ENCODE measurements at places on chromosomes 2 and 18.

GRCh38 chr2:203673933-203674332 lies 32.5 kb upstream of the CD28 start:
- DNase-seq: peak; percentile 50

DNA sequence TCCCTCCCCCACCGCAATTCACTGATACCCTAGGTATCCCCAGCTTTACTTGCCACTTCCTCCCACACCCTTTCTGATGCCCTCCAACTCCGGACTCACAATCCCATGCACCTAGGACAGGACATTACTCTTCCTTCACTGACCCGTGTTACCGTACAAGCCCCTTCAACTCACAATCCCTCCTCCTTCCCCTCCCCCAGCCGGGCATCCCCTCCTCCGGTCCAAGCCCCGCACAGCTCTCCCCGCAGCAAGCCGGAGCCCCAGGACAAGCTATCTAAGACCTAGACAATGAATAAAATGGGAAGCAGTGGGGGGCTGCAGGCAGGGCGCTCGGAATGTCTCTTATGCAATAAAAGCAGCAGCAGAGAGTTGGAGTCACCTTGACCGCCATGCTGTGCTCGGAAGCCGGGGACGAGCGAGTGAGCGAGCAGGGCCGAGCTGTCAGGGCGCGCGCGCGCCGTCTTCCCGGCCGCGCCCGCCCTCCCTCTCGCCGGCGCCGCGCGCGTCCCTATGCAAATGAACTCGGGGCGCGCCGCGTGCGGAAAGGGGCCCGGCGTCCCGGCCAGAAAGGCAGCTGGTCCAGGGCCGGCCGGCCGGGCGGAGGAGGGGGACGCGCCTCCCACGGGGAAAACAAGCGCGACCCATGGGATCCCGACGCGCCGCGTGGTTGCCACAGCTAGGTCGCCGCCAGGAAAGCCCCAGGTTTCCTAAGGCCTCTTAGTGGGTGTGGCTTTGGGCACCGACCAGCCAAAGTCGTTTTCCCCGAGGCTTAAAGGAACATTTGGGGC lies at the start of gene SLC25A12:
SLC25A12 (minus strand) TSS at position 421 of the 788 bp plus-strand sequence; CDS start at position 391, 30 bp downstream.
- peak; percentile 95 for DNase-seq

DNA sequence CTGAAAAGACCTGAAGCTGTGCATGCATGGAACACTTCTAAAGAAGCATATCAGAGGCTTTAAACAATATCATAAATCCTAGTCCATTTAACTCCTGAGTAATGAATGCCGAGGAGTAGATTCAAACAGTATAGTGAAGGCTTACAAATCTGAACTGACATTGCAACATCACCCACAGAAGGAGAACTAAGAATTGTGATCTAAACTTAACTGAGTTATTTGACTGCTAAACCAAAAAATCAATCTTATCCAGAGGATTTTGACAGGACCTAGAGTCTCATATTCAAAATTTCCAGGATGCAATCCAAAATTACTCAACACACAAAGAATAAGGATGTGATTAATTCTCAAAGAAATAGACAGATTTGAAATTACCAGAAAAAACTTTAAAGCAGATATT lies 181.0 kb downstream of the SLC39A10 start:
- no peak for DNase-seq

- DNase-seq: no peak
Observed at GRCh38 chr2:112055730-112056625, 909 bp downstream of the TMEM87B start.

- peak; percentile 21 for DNase-seq
Observed at GRCh38 chr18:67417864-67418523, 98.5 kb downstream of the DSEL start.

DNA sequence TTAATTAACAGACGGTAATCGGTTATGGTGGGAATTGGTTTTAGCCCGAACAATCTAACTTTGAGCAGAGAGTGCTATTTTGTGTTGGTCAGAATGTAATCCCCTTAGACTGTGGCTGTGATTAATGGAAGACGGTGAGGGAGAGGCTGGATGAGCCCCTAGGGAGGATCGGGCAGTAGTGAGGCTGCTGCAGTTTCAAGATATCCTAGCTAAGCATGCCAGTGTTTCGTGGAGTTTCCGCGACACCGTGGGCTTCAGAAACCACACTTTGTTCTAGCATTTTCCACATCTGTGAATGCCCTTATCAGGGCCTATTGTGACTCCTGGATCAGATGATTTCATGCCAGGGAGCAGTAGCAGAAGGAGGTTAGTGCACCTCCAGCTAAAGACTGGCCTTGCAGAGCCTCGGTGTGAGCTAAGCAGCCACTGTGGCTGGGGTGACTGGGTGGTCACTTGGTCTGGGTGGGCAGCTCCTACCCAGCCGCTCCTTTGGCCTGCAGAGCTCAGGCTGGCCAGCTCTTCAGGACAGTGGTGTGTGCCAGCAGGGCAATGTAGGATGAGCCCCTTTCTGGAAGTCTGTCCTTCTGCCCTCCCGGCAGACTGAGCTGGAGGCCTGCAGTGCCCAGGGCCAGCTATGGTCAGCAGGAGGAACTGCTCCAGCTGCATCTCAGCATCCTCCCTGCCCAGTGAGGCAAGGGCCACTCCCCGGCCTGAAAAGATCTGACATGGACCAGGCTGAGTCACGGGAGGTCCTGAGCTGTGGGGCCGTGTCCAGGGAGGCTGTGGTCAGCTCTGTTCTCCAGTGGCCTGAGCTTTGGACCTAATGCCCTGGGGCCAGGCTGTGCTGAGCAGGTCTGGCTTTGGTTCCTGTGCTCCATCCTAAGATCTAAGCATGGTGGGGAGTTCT lies 142.6 kb upstream of the GPC1 start:
- no peak for DNase-seq

DNA sequence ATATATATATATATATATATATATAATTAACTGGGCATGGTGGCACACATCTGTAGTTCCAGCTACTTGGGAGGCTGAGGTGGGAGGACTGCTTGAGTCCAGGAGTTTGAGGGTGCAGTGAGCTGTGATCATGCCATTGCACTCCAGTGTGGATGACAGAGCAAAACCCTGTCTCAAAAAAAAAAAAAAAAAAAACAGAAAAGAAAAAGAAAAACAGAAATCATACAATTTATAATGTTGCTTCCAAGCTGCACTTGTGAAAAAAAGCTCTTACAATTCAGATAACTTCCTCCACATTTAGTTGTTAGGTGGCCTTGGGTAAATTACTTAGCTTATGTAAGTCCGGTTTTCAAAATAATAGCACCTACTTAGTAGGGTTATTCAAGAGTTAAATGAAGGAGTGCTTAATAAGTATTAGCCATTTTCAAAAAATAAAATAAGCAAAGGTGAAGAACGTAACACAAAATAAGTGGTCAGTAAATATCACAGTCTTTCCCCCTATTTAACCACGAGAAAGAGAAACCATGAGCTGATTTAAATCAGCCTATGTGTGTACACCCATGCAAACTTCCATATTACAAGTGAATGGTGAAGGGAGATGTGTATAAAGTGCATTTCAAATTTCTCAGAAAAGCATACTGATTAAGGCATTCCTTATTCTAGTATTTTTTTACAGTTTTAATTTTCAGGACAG lies 2.3 kb downstream of the WIPF1 start:
- DNase-seq: no peak

GRCh38 chr2:25714740-25715139 lies 41.4 kb upstream of the DTNB start:
- no peak for DNase-seq

GRCh38 chr2:231605607-231606091 lies 13.0 kb downstream of the TEX44 start:
- no peak for DNase-seq

DNA sequence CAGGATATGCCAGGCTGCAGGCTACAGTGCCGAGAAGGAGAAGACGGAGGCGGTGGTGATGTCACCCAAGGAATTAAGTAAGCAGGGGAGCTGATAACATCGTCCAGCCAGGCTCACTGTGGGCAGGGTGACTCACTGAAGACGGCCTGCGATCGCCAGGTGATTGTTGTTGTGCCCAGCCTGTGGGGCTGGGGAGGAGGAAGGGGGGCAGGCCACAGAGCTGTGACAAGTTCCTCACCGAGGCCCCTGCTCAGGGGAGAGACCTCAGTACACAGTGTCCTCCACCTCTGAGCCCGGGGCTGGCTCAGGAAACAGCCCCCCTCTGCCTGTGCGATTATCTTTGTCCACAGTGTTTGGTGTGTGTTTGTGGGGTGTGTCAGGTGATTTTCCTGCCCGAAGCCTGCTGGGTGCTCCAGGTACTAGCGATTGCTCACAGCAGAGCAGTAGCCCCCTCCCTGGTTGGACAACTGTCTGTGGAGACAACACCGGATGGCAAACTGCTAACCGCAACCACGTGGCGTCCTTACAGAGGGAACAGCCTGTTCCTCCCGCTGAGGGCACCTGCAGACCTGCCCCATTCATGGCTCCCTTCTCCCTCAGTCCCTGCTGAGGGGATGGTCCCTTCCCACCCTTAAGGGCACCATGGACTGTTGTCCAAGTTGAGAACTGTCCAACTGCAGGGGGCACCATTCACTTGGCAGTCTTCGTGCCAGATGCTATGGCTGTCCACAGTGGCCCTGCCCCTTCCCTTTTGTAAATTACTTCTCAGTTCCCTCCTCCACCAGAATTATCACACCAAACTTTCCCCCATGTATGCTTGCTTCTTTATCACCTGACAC lies 95.1 kb downstream of the ZFP36L2 start:
- DNase-seq: peak; percentile 79

GRCh38 chr2:181828122-181828705 lies 63.3 kb upstream of the ITPRID2 start:
- no peak for DNase-seq

GRCh38 chr2:119338826-119339561 lies 27.6 kb downstream of the C2orf76 start:
- peak; percentile 67 for DNase-seq

GRCh38 chr2:42128721-42129486 lies 40.2 kb upstream of the EML4 start:
- DNase-seq: no peak

- no peak for DNase-seq
Observed at GRCh38 chr2:102592601-102593000, 26.8 kb upstream of the SLC9A2 start.

GRCh38 chr2:222792001-222792611 lies 68.7 kb upstream of the ACSL3 start:
- no peak for DNase-seq

DNA sequence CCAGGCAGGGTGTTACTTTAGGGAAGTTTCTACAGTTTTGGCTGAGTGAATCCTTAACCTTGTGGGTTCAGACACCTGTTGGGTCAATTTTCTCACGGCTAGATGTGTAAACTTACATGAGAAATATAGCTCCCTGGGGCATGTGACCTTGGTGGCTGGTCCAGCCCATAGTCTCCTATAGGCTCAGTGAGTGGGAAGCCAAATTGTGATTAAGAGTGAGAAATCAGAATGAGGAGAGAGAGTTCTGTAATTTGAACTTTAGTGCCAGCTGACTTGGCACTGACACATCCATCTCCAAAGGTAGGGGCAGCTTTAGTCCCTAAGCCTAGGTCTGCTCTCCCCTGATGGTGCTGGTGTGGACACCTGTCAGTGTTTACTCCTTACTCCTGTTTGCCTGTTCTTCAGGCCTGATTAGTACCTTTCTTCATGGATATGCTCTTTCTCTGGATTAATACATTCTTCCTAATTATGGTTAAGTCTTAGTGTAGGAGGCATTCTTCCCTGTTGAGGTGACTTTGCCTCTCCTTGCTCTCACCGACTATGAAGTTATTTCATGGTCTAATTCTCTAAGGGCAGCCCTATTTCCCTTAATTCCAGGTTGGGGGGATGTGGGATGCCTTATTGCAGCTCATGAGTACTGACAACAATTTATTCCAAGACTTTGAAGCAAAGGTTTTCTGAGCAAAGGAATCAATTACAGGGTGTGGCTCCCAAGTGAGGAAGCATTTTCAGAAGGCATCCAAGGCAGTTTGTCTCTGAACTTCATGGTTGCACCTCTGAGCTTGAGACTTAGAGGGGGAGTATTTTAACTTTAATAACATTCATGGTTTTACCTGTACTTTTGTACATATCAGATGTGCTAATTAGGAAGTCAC lies 177.3 kb downstream of the DYSF start:
- no peak for DNase-seq

DNA sequence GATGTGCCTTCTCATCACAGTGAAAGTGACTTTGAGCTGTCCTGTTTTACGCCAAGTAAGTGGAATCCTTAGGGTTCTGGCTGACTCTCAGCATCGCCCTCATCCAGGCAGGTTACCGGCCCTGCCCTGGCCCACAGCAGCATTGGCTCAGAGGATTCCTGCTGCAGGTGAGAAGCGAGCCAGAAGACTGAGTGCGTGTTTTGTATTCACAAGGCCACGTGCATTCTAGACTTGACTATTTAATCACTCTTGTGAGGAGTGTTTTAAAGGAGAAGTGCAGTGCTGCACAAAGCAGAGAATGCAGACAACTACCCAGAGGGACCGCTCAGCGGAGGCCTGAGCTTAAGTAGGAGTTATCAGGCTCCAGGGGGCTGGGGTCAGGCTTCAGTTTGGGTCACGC lies 48.3 kb downstream of the LAMA3 start:
- DNase-seq: no peak

All from GM13977 (cell line).